ENCODE measurements at places on chromosomes 4 and X.

- H3K27ac ChIP-seq: no peak overlapping the region
- no peaks in the 10 kb centered on the region for H3K27me3 ChIP-seq
- DNase-seq: no peak
- H3K36me3 ChIP-seq: no peaks in the 10 kb centered on the region
- H3K4me3 ChIP-seq: no peak overlapping the region
These were observed 18.5 kb downstream of the PJA1 start for GRCh38 chrX:69146739-69147138.

- H3K27me3 ChIP-seq: no peaks in the 10 kb centered on the region
- H3K4me3 ChIP-seq: no peak overlapping the region
- no peak for DNase-seq
- H3K4me1 ChIP-seq: peaks cover 29% of the 10 kb centered on the region
These were observed 54.1 kb downstream of the TLR10 start for GRCh38 chr4:38728631-38729141.

DNA sequence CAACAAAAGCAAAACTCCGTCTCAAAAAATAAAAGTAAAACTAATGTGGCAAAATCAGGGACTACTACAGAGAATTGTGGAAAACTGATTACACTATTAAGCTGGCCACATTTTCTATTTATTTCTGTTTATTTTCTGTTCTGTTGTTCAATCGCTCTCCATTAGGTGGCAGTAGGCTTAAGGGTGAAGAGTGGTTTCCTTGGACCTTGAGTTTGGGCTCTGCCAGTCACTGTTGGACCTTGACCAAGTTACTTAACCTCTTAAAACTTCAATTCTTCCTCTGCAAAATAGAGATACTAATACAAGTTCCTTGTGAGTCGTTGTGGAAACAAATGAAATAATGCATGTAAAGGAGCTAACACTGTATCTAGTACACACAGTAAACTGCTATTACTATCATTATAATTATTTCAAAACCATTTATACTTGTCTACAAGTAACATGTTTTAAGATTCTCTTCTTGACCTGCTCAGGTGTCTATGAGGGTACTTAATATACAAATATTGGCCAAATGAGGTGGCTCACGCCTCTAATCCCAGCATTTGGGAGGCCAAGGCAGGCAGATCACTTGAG lies 15.2 kb downstream of the HSD17B11 start:
- H3K36me3 ChIP-seq: peaks cover 42% of the 10 kb centered on the region
- no peak overlapping the region for H3K27ac ChIP-seq
- H3K27me3 ChIP-seq: no peaks in the 10 kb centered on the region
- H3K4me1 ChIP-seq: peaks cover 31% of the 10 kb centered on the region
- no peak for DNase-seq
- H3K4me3 ChIP-seq: no peak overlapping the region

DNA sequence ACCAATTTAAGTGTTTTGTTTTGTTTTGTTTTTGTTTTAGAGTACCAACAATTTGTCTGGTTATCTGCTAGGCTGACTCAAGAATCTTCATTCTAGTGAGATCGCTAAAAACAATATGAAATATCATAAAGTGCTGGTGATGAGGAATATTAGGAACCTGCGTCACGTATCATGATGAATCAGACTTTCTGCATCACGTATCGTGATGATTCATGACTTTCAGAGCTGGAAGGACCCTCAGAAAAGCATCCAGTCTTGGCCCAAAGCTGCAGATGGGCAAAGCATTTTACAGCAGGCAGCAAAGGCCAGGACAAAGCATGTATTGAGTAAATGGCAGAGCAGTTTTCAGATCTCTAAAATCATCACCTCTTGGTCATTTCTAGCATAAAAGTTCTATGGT lies 278.0 kb upstream of the BOD1L1 start:
- H3K27me3 ChIP-seq: no peaks in the 10 kb centered on the region
- no peak for DNase-seq
- H3K36me3 ChIP-seq: no peaks in the 10 kb centered on the region
- H3K4me3 ChIP-seq: no peak overlapping the region
- no peak overlapping the region for H3K27ac ChIP-seq

All from spleen (tissue), 13 donors.